ENCODE measurements at places on chromosomes 6 and 20. TPM values are rescaled to one million over a fixed set of nuclear protein-coding genes. Genes with fewer than 3 reads are reported as not detected.

The RAB23 gene
- 171 TPM for total RNA-seq

The PKIB gene
- 0.49 TPM for total RNA-seq

The PACSIN1 gene
- 0.49 TPM for total RNA-seq

The PEDS1 gene
- 27.4 TPM for total RNA-seq

The SLC12A5 gene
- total RNA-seq, result not detected

DNA sequence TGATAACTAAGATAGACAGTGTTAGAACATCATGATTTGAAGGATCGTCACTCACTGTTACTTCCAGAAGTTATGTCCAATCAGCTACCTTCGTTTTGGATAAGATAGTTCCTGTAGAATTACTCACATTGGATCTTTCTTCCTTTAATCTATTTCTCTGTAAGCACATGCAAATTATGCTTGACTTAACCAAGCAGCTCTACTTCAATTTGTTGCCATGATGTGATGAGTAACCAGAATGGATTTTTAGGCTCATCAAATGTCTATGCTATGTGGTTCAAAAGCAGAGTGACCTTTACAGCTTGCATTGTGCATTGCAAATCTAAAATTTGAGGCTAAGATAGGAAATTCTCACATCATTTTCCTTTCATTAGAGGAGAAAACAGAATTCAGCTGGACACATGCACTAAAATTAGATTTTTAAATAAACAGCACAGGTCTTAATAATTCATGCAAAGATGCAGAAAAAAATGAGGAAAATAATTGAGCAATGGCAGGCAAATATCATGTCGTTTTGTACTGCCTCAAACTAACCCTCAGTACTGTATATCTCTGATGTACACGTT lies 76.7 kb upstream of the ZFP64 start:
- no peaks in the 10 kb centered on the region for H3K36me3 ChIP-seq
- DNase-seq, result no peak
- H3K27me3 ChIP-seq, result no peaks in the 10 kb centered on the region
- H3K4me1 ChIP-seq, result no peaks in the 10 kb centered on the region
- H3K27ac ChIP-seq, result no peak overlapping the region

- no peaks in the 10 kb centered on the region for H3K27me3 ChIP-seq
- peak; percentile 62 for DNase-seq
- peak overlapping the region; percentile 91 for H3K27ac ChIP-seq
- no peak overlapping the region for H3K4me3 ChIP-seq
These were observed 123.4 kb downstream of the CEBPB start for GRCh38 chr20:50313827-50314677.

GRCh38 chr20:59124296-59125029 lies 39.2 kb upstream of the ZNF831 start:
- H3K4me3 ChIP-seq, result no peak overlapping the region
- H3K4me1 ChIP-seq, result no peaks in the 10 kb centered on the region
- no peak overlapping the region for H3K27ac ChIP-seq

- H3K27me3 ChIP-seq, result no peaks in the 10 kb centered on the region
- no peak overlapping the region for H3K27ac ChIP-seq
- H3K4me1 ChIP-seq, result no peaks in the 10 kb centered on the region
- H3K4me3 ChIP-seq, result no peak overlapping the region
These were observed 177.4 kb upstream of the THEMIS start for GRCh38 chr6:128078276-128078675.

DNA sequence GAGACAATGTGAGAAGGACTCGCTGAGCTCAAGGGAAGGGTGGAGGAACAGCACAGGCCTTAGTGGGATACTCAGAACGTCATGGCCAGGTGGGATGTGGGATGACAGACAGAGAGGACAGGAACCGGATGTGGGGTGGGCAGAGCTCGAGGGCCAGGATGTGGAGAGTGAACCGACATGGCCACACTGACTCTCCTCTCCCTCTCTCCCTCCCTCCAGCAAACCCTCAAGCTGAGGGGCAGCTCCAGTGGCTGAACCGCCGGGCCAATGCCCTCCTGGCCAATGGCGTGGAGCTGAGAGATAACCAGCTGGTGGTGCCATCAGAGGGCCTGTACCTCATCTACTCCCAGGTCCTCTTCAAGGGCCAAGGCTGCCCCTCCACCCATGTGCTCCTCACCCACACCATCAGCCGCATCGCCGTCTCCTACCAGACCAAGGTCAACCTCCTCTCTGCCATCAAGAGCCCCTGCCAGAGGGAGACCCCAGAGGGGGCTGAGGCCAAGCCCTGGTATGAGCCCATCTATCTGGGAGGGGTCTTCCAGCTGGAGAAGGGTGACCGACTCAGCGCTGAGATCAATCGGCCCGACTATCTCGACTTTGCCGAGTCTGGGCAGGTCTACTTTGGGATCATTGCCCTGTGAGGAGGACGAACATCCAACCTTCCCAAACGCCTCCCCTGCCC lies 1.7 kb downstream of the TNF start:
- no peaks in the 10 kb centered on the region for H3K4me1 ChIP-seq
- no peaks in the 10 kb centered on the region for H3K27me3 ChIP-seq
- no peak overlapping the region for H3K27ac ChIP-seq
- H3K36me3 ChIP-seq, result no peaks in the 10 kb centered on the region
- H3K4me3 ChIP-seq, result no peak overlapping the region

DNA sequence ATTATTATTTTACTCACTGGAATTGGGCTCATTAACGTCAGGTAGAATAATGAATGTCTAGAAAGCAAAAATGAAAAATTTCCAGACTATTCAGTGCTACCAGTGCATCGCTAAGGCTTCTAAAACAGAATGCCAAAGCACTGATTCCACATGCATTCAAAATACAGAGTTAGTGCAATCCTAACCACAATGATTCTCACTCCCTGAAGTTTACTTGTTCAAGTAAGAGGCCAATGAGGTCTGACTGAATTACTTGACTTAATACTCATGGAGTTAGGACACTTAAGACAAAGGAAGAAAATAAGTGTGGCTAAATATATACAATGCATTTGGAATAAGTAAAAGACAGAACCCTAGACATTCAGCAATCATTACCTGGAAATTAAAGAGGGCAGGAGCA lies 220.5 kb downstream of the PKHD1 start:
- no peaks in the 10 kb centered on the region for H3K36me3 ChIP-seq
- H3K27me3 ChIP-seq, result no peaks in the 10 kb centered on the region
- no peaks in the 10 kb centered on the region for H3K4me1 ChIP-seq
- H3K4me3 ChIP-seq, result no peak overlapping the region
- DNase-seq, result no peak
- H3K27ac ChIP-seq, result no peak overlapping the region

- no peak for DNase-seq
- no peaks in the 10 kb centered on the region for H3K36me3 ChIP-seq
- H3K27ac ChIP-seq, result no peak overlapping the region
- H3K4me1 ChIP-seq, result no peaks in the 10 kb centered on the region
- H3K4me3 ChIP-seq, result no peak overlapping the region
These were observed 230.3 kb downstream of the PKHD1 start for GRCh38 chr6:51857134-51857533.

- peaks cover 5% of the 10 kb centered on the region for H3K36me3 ChIP-seq
- no peak overlapping the region for H3K4me3 ChIP-seq
- no peaks in the 10 kb centered on the region for H3K27me3 ChIP-seq
- H3K27ac ChIP-seq, result no peak overlapping the region
These were observed 3.0 kb downstream of the ZC2HC1B start for GRCh38 chr6:143867236-143867635.

DNA sequence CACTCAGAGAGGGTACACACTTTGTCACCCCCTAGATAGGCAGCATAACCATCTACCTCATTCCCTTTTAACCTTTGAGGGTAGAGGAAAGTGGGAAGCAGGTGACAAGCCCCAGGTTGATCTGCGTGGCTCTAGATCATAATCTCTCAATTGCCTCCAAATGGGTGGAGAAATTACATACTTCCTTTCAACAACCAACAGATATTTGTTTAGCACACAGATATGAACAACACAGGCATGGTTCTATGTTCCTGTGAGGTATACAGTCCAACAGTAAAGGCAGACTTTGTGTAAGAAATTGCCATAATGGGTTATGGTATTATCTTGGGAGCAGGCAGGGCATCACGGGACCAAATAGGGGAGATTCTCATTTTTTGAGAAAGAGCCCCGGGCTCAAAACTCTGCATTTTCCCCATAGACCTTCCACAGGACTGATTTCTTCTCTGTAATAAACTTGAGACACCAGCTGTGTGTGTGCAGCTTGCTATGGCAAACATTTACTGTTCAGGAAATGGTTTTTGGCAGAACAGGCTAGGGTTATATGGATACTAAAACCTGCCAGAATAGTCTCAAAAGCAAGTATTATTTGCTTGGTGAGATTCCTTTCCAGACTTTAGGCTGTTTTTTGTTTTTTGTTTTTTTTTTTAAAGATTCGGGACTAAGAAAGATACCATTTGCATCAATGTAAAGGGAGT lies 126.2 kb downstream of the CD164 start:
- H3K36me3 ChIP-seq, result no peaks in the 10 kb centered on the region
- H3K27ac ChIP-seq, result no peak overlapping the region
- peaks cover 21% of the 10 kb centered on the region for H3K4me1 ChIP-seq
- no peak overlapping the region for H3K4me3 ChIP-seq

DNA sequence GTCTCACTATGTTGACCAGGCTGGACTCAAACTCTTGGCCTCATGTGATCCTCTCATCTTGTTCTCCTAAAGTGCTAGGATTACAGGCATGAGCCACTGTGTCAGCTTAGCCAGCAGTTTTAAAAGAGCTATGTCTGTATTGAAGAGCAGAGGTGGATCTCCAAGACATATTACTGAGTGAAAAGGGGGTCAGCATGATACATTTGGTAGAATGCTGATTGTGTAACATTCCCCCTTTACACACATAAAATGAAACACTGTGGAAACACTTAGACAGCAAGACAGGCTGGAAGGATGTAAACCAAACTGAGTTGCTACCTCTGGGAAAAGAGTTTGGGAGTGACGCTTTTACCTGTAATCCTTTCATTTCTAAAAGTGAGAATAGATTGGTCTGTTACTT lies 1.7 kb upstream of the RIPOR3 start:
- no peaks in the 10 kb centered on the region for H3K36me3 ChIP-seq
- H3K27ac ChIP-seq, result no peak overlapping the region
- H3K4me1 ChIP-seq, result peaks cover 30% of the 10 kb centered on the region

GRCh38 chr20:59405226-59406200 lies 105.1 kb downstream of the EDN3 start:
- DNase-seq, result peak; percentile 32
- no peaks in the 10 kb centered on the region for H3K36me3 ChIP-seq
- H3K4me3 ChIP-seq, result no peak overlapping the region
- H3K27ac ChIP-seq, result no peak overlapping the region

DNA sequence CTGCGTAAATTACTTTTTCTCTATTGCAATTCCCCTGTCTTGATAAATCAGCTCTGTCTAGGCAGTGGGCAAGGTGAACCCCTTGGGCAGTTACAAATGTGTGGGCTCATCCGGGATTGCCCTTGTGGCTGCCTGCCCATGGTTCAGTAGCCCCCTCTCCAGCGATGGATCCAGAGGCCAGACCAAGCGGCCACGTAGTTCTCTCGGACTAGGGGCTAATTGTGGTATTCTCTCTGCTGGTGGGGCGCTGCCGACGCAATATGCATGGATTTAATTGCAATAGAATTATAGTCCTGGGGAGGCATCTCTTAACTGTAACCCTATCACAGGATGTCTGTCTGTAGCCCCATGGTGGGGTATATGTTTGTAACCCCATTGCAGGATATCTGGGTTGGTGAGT lies 64.3 kb upstream of the UNC93A start:
- H3K27ac ChIP-seq, result no peak overlapping the region
- H3K36me3 ChIP-seq, result no peaks in the 10 kb centered on the region
- H3K4me3 ChIP-seq, result no peak overlapping the region

DNA sequence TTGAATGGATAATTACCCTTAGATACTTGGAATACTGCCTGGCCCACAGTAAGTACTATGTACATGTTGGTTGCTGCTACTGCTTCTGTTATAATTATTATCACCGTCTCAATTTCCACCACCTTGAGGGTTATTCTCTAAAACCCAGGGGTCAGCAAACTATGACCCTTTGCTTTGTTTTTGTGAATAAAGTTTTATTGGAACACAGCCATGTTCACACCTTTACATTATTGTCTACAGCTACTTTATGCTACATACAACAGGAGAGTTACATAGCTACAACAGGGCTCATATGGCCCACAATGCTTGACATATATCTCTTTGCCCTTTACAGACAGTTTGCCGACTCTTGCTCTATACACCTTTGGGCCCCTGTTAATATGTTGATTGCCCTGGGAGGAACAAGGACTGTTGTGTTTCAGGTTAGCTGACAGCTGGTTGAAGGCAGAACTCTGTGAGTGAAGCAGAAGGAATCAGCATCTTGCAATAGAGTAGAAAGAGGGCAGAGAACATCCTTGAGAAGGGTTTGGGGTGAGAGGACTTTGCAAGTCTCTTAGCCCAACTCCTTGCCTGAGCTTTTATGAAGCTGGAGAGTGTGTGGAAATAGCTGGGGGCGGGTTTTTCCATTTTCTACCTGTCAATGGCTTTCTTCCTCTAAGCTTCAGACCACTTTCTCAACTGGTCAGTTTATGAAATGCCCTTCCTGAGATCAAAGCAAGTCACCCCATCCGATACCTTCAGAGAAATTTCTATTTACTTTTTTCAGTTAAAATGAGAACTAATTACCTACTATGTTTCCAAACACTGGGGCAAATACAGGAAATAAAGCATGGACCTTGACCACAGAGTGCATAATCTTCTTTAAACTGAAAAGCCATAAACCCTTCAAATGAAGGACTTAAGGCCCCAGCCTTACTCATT lies 3.5 kb upstream of the MEP1A start:
- H3K36me3 ChIP-seq, result no peaks in the 10 kb centered on the region
- H3K27me3 ChIP-seq, result no peaks in the 10 kb centered on the region
- H3K27ac ChIP-seq, result no peak overlapping the region

DNA sequence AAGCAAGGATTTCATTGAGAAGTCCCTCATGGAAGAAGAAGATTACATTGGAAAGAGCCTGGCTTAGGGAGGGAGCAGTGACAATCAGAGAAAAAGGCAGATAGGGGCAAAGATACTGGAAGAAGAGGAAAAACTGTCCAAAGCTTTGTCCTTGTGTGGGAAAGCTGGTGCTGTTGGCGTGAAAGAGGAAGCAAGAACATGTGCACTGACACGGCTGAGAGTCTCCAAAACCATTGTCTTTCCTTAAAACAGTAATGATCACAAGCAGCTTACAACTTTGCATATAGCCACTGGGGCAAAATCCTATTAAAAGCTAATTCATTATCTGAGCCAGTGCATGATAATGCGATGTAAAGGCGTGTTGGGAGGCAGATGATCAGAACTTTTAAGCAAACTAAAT lies 85.1 kb upstream of the ESR1 start:
- H3K27ac ChIP-seq, result no peak overlapping the region
- H3K4me3 ChIP-seq, result no peak overlapping the region
- DNase-seq, result no peak
- H3K4me1 ChIP-seq, result no peaks in the 10 kb centered on the region

DNA sequence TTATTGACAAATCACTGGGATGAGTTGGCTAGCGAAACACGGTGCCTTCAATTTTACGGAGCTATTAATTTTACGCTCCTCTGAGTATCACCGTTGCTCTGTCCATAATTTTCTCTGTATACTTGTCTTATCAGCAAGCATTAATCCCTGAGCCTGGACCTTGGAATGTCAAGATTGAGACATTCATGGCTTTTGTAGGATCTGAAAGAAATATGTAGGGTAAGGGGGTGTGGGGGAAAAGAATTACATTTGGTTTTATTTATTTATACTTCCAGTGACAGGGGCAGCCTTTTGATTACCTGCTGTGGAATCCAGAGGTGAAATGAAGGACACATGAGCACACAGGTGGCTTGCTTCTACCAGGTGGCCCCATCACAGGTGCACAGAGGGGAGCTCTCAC lies 46.6 kb downstream of the DTD1 start:
- H3K36me3 ChIP-seq, result no peaks in the 10 kb centered on the region
- no peaks in the 10 kb centered on the region for H3K27me3 ChIP-seq
- no peak overlapping the region for H3K27ac ChIP-seq
- DNase-seq, result no peak
- peaks cover 8% of the 10 kb centered on the region for H3K4me1 ChIP-seq
- no peak overlapping the region for H3K4me3 ChIP-seq
